MCF 10A (cell line): ENCODE measurements at places on chromosomes 12 and 14. TPM values are rescaled to one million over a fixed set of nuclear protein-coding genes. Genes with fewer than 3 reads are reported as not detected.

GRCh38 chr12:1403417-1403816 is 191.0 kb downstream of the FBXL14 start:
- peaks cover 2% of the 10 kb centered on the region for H3K36me3 ChIP-seq
- H3K27ac ChIP-seq = no peak overlapping the region
- H3K4me1 ChIP-seq = no peaks in the 10 kb centered on the region
- H3K27me3 ChIP-seq = no peaks in the 10 kb centered on the region

DNA sequence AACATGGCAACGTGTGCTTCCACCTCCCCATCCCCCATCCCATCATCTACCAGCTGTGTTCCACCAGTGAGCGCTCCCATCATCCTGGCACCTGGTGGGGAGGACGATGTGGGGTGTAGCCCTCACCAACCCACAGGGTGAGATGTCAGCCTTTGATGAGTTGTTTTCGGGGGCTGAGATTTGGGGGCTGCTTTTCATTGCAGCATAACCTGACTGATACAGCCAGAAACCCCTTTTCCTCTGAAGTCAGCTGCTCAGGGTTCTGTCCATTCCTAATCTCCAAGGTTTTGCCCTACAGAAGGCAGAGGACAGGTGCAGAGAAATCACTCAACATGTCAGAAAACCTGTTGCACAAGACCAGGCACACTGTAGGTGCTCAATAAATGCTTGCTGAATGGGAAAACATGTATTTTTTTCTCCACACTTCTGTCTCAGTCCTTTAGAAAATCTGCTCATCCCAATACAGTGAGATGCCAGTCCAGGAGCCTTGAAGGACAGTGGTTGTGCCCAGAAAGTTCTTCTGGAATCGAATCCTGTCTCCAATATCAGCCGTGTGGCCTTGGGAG is 239.8 kb downstream of the RBM19 start:
- H3K36me3 ChIP-seq = no peaks in the 10 kb centered on the region
- no peaks in the 10 kb centered on the region for H3K27me3 ChIP-seq
- DNase-seq = no peak
- H3K4me3 ChIP-seq = no peak overlapping the region
- no peaks in the 10 kb centered on the region for H3K4me1 ChIP-seq

- no peaks in the 10 kb centered on the region for H3K27me3 ChIP-seq
- peaks cover 27% of the 10 kb centered on the region for H3K4me1 ChIP-seq
- H3K4me3 ChIP-seq = no peak overlapping the region
- H3K27ac ChIP-seq = no peak overlapping the region
- DNase-seq = peak; percentile 53
These were observed 1138.2 kb downstream of the BCL11B start for GRCh38 chr14:98133806-98134205.

DNA sequence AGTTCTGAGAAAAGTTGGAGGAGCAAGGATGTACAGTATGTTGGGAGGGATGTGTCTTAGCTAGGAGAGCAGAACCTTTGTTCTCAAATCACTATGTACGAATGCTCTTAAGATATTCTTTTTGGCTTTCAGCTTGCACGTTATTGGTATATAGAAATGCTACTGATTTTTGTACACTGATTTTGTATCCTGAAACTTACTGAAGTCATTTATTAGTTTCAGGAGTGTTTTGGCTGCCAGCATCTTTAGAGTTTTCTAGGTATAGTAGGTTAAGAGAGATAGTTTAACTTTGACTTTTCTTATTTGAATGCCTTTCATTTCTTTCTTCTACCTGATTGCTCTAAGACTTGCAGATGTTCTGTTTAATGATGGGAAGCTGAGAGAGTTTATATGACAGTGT is 442.8 kb upstream of the FBXO33 start:
- H3K27me3 ChIP-seq = peaks cover 19% of the 10 kb centered on the region
- H3K4me3 ChIP-seq = no peak overlapping the region
- H3K36me3 ChIP-seq = no peaks in the 10 kb centered on the region
- H3K27ac ChIP-seq = no peak overlapping the region
- DNase-seq = no peak
- no peaks in the 10 kb centered on the region for H3K4me1 ChIP-seq

- DNase-seq = no peak
- no peaks in the 10 kb centered on the region for H3K27me3 ChIP-seq
- H3K36me3 ChIP-seq = no peaks in the 10 kb centered on the region
- no peak overlapping the region for H3K27ac ChIP-seq
These were observed 383.6 kb downstream of the BCAT1 start for GRCh38 chr12:24565300-24565699.

GRCh38 chr12:56071648-56072047 is 8.3 kb upstream of the ERBB3 start:
- no peaks in the 10 kb centered on the region for H3K36me3 ChIP-seq
- H3K27ac ChIP-seq = no peak overlapping the region
- DNase-seq = no peak
- peaks cover 6% of the 10 kb centered on the region for H3K4me1 ChIP-seq
- H3K4me3 ChIP-seq = no peak overlapping the region

- peaks cover 13% of the 10 kb centered on the region for H3K36me3 ChIP-seq
- H3K27ac ChIP-seq = peak overlapping the region; percentile 90
- DNase-seq = peak; percentile 80
- H3K4me1 ChIP-seq = peaks cover 34% of the 10 kb centered on the region
- no peaks in the 10 kb centered on the region for H3K27me3 ChIP-seq
These were observed 8.1 kb downstream of the BCL7A start for GRCh38 chr12:122029620-122030423.

- H3K27ac ChIP-seq = no peak overlapping the region
- peak; percentile 61 for DNase-seq
- H3K4me1 ChIP-seq = peaks cover 5% of the 10 kb centered on the region
- no peaks in the 10 kb centered on the region for H3K36me3 ChIP-seq
- peaks cover 5% of the 10 kb centered on the region for H3K27me3 ChIP-seq
- H3K4me3 ChIP-seq = no peak overlapping the region
These were observed 5.8 kb downstream of the ASB2 start for GRCh38 chr14:93970585-93970964.

TCL1B gene
- total RNA-seq = not detected in 2 replicates

SSTR1 gene
- total RNA-seq = 0.29 and 0.33 TPM in 2 replicates

TAS2R30 gene
- 1.9 and 2.1 TPM in 2 replicates for total RNA-seq
